ENCODE measurements at places on chromosomes 11 and 22. TPM values are rescaled to one million over a fixed set of nuclear protein-coding genes. Genes with fewer than 3 reads are reported as not detected.

DNA sequence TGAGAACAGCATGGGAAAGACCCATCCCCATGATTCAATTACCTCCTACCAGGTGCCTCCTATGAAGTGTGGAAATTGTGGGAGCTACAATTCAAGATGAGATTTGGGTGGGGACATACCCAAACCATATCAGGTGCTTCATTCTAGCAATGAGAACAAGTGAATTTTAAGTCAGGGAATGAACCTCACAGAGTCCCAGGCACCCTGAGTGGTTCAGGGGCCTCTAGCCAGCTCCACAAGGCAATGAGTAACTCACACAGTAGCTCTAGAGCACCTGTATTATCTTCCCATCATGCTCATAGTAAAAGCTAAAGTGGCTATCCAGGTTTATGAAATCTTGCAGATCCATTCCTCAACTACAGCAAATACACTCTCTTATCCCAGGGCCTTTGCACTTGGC lies 13.1 kb upstream of the ACCSL start:
- no peak for DNase-seq

- DNase-seq, result no peak
These were observed 29.5 kb upstream of the IGSF9B start for GRCh38 chr11:133985981-133986944.

- DNase-seq, result no peak
These were observed 44.7 kb downstream of the SNX19 start for GRCh38 chr11:130871616-130872015.

DNA sequence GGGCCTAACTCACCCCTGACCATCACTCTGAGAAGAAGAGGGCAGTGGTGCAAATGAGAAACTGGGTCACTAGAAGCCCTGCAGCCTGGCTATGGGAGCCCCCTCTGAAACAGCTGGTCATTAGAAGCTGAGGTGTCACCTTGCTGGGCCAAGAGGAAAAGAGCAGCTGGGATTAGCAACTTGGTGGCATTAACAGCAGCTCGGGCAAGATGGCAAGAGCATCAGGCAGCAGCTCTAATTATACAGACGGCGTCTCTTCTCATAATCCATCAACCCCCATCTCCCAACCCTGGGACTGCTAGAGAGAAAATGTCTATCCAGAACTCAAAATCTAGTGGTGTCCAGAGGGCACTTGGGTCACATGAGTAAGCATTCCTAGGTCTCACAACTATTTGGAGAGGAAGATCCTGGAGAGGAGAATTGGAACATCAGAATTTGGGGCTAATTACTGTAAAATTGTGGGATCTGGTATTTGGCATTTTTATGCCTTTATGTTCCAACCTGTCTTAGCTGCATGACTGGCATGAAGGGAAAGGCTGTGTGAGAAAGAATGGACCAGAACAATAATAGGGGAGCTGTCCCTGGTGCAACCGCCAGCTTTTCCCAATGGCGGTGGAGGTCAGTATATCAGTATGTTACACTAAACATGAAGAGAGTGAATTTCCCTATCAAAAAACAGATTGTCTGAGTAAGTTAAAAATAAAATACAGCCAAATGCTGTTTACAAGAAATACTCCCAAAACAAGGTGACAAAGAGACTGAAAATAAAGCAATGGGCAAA lies 7.6 kb upstream of the LMO1 start:
- no peak for DNase-seq

DNA sequence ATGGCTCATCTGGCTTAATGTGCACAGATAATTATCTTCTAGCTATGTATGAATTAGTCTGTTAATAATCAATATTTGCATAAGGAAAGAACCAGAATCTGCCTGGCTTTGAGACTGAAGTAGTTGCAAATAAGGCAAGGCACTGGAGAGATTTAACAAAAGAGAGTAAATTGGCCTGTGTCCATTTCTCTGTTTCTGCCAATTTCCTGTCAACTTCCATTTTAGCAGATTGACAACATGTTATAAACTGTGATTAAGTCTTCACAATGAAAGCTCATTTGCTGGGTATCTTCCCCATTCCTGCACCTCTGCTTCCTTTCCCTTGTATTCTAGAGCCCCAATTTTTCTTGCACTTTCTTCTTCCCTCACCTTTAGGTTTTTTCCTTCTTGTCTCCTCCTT lies 5.3 kb upstream of the TMEM123 start:
- DNase-seq, result no peak

The DUSP8 gene
- 0.26 TPM for total RNA-seq

The IL17REL gene
- not detected for total RNA-seq

The CRYBB3 gene
- total RNA-seq, result not detected

GRCh38 chr11:69210310-69211035 lies 54.7 kb downstream of the SMIM38 start:
- DNase-seq, result no peak

DNA sequence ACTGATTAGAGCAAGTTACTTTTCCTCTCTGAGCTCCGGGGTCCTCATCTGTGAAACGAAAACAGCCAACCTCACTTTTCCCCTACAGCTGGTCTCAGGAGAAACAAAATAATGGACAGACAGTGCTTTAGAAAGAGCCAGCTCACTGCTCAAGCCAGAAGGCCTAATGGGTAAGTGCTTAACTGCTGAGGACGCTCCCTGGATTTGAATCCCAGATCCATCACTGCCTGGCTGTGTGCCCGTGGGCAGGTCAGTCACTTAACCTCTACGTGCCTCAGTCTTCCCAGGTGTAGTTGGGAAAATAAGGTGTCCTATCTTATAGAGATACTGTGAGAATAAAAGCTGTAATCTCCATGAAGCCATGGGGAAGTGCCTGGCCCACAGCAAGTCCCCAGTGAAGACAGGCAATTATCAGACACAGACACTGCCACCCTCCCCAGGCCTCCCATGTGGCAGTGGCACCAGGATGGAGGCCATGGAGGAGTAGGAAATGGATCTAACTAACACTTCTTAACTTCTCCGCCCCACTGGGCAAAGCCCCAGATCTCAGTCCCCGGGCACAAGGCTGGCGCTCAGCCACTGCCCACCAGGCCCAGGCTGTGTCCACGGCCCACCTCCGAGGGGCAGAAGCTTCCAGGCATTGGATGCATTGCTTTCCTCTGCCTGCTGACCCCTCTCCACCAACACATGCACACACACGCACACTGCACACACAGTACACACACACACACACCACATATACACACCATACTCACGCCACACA lies 9.2 kb downstream of the TP53I11 start:
- no peak for DNase-seq

- DNase-seq, result no peak
These were observed 49.1 kb downstream of the GGTLC2 start for GRCh38 chr22:22693531-22693884.

The CAT gene
- 49.7 TPM for total RNA-seq

The CFAP300 gene
- not detected for total RNA-seq

DNA sequence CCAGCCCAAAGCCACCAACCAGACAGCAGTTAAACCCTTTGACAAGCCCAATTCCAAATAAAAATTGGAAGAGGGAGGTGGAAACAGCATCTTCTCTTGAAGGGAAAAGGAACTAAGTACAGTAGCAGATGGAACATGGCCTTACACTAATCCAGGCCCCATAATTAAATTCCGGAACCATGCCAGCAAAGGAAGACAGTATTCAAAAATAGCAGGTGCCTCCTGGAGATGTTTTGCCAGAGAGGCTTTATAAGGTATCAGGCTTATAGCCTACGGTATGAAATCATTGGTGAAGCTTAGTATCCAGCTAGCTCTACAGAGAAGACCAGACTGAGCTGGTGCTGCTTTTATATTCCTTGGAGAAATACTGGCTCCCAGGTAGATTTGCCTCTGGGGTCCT lies 344.1 kb upstream of the API5 start:
- DNase-seq, result no peak

All from dermis microvascular lymphatic vessel endothelial cell (primary cell).